ENCODE measurements at places on chromosomes 7 and 10.

DNA sequence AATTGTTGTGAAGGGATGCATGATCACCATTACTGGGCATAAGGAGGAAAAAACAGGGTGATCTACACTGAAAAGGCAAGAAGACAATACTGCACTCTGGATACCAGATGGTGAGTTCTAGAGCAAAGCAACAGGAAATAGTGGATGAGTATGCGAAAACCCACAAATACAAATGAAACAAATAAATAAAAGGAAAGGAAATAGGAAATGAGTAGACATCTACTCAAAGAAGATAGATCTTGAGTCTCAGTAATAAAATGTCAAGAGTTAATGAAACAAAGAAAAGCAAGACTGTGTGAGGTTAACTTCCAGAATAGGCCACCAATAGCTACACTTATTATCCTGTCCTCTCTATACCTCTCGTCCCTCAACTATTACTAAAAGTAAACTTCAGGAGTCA, 11.7 kb downstream of the ORC5 start:
- peak; percentile 65 for DNase-seq

- no peak for DNase-seq
Measured at GRCh38 chr10:13909516-13910258, 322.9 kb downstream of the PRPF18 start.

GRCh38 chr7:98102170-98102569, 4.5 kb upstream of the LMTK2 start:
- no peak for DNase-seq

DNA sequence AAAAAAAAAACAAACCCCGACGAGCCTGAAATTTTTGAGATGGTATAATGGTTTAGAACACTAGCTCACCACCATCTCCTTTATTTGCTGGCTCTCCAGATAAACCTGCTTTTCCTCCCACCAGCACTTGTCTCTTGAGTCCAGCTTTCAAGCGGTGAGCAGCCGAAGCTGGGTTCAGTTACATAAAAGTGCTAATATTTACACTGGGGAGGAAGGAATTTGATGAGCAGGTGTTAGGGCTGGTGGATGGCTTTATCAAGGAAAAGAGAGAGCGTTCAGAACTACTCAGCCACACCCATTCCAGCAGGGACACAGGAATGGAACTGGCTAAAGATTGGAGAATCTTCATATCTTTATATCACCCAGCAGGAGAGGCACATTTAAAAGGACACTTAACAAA, 6.6 kb upstream of the CALML3 start:
- DNase-seq = no peak

DNA sequence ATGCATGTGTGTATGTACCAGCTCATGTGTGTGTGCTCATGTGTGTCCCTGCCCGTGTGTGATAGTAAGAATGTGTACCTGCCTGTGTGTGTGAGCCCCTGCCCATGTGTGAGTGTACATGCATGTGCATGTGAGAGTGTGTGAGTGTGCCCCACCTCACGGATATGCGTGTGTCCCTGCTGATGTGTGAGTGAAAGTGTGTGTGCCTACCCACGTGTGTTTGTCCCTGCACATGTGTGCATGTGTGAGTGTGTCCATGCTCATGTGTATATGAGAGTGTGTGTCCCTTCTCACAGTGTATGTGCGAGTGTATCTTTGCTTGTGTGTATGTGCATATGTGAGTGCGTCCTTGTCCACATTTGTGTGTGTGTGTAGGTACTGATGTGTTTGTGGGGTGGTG, 69.6 kb downstream of the CDH23 start:
- no peak for DNase-seq

GRCh38 chr7:39527296-39527695, 38.9 kb upstream of the YAE1 start:
- DNase-seq = no peak

GRCh38 chr10:118511711-118512110, 83.7 kb downstream of the PRLHR start:
- no peak for DNase-seq

- DNase-seq = no peak
Measured at GRCh38 chr10:103851261-103851660, 4.1 kb downstream of the SH3PXD2A start.

DNA sequence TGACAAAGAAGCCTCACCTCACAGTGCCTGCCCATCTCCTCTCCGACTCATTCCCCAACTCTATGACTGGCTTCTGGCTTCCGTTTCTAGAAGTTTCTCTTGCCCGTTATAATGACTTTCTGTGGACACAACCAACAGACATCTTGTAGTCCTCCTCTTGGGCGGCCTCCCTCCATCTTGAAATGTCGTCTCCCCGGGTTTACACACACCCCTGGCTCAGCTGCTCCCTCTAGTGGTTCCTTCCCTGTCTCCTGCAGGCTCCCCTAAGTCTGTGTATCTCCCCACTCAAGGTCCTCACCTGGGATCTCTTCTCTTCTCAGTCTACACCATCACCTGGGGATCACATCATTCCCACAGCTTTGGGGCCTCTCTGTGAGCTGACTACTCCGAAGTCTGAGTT, 123.4 kb upstream of the NEBL start:
- DNase-seq = peak; percentile 22

DNA sequence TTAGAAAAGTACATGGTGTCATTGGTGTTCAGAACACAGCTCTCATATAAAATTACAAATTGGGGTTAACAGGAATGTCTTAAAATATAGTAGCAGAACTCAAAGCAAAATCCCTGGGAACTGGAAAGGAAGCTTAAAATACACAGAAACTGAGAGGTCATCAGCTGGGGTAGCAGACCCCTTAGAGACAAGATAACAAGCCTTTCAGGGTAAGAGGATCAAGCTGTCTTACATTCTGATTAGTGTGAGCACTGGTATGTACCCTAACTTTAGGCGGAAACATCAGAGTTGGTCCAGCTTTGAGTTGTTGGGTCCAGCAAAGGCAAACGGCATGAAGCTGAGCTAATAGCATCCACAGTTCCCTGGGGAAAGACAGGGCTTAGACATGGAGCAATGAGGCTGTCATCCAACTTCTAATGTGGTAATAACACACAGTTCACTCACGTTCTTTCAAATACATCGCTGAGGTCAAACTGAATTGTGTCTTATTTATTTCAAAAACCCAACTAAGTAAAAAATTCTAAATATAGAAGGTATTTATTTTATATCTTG, 32.6 kb downstream of the ARHGAP21 start:
- DNase-seq = no peak

DNA sequence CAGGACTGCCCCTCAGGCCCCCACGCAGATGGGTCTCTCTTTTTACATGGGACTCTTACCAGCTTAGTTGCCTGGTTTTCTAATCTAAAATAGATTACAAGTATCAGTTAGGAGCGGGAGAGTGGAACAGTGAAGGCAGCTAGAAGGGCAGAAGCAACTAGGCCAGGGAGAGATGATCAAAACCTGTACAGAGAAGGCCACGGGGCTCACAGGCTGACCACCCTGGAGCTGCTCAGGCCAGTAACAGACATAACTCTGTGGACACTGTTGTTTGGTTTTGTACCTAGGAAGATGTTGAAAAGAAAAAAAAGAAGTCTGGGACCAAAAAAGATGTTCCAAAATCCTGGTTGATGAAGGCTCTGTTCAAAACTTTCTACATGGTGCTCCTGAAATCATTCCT, 16.5 kb downstream of the ABCC2 start:
- DNase-seq = no peak

DNA sequence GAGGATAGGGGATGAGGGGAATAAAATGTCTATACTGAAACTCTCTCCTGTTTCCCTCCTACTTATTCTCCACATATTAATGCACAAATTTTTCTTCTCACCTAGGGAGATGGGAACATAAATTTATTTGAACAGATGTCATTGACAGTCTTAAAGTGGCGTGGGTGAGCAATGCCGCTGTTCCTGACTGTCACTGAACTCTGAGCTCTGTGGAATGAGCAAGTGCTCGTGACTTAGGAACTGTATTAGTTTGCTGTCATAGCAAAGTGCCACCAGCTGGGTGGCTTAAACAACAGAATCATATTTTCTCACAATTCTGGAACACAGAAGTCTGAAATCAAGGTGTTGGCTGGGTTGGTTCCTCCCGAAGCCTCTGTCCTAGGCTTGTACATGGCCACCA, 29.1 kb downstream of the INPP5F start:
- DNase-seq = no peak

DNA sequence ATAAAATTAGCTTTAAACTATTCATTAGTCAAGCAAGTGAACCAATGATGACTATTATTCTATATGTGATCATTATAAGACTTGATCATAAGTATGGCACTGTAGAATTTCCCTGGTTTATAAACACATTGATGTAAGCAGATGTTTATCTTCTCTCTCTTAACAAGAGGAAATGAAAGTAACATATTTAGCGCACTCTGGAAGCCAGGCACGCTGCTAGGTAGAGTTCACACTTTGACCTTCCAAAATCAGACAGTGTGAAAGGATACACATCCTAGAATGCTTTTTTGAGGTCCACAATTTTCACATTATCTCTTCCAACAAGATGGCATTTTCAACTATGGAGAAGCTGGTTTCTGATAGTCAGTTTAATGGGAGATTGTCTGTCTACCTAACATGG, 529.4 kb upstream of the IGFBP3 start:
- DNase-seq = peak; percentile 6

DNA sequence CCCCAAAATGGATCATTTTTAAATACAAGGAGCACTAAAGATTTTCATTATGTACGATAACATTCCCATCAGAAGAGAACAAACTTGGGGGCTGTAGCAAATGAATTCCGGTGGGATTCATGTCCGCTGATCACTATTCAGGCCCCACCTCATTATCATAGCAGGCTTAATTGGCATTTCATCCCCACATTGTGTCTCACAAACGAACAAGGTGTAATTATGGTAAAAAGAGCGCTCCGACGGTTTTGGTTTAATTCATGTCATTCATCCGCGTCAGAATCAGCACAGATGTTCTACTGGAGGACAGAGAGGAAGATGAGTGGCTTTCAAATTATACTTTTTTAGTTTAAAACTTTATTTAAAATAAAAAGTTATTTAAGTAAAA, 124.7 kb downstream of the MAD1L1 start:
- no peak for DNase-seq

DNA sequence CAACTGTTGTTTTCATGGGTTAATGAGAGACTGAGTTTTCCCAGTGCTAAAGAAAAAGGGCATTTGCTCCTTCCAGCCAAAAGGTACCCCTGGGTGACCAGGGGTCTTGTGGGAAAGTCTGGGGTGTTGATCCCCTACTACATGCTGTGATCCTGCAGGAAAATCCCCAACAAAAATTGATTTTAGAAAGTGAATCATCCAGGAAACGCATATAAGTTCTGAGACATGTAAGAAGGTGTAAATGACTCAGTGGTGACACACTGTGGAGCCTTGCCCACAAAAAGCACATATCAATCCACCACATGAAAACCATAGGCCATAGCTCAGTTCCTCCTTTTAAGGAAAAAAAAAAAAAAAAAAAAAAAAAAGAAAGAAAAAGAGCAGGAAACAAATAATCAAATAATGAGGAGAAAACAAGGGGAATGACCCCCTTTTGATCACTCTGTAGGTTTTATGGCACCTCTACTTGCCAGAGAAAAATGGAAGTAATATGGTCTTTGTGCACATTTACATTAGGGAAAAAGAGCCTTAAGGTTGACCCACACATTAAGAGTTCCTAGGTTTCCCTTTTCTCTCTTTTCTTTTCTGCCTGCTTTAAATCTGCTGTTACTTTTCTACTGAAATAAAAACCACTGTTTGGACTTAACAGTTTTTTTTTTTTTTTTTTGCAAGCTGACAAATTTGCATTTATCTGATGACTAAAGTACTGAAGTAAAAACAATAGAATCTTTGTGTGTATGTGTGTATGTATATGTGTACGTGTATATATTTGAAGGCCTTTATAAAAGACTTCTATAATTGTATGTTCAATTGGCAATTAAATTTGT, 386.0 kb downstream of the KIF20B start:
- DNase-seq = peak; percentile 59

DNA sequence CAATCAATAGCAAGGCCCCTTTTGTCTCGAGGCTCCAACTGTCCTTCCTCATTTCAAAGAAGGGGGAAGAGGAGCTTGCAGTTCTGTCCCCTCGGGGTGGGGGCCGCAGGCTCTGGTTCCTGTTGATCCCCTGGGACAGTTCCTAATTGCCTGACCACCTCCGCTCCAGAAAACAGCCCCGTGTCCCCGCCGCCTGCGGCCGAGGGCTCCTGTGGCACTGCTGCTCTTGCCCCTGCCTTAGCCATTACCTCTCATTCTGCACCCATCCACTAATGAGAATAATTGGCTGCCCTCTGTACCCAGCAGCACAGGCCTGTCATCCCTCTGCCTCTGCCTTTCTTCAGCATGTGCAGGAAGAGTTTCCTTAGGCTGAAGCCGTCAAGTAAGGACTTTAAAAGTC, 668.3 kb upstream of the FOXK1 start:
- no peak for DNase-seq

DNA sequence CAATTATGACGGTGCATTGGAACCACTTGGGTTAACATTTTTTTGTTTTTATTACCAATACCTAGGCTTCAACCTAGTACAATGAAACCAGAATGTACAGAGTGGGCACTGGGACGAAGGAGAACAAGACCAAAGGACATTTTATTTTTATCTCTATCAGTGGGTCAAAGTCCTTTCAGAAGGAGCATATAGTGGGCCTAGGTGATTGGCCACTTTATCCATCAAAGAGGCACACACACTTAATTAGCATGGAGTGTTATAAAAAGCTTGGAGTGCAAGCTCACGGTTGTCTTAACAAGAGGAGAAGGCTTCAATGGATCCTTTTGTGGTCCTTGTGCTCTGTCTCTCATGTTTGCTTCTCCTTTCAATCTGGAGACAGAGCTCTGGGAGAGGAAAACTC, at the start of gene CYP2C19:
TSS of gene CYP2C19 (plus strand) at position 289 of the 400 bp plus-strand sequence. CDS start at position 314, 25 bp downstream.
- DNase-seq = no peak

GRCh38 chr10:100155936-100156335, 29.9 kb downstream of the ERLIN1 start:
- no peak for DNase-seq

DNA sequence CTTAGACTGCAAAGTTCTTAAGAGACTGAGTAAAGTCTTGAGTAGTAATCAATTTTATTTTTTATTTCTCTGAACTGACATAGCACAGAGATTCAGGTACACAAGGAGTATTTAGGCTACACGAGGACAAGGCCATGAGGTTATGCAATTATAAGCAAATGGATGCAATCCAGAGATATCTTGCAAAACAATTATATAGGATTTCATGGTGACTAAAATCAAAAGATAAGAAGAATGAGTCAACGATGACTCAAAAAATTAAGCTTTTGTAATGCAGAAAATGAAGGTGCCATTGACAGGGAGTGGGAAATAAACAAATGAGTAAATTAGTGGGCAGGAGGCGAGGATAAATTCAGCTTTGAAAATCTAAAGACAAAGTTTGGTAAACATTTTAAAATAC, 66.7 kb upstream of the MYO3A start:
- DNase-seq = peak; percentile 0

- no peak for DNase-seq
Measured at GRCh38 chr7:97017192-97018125, 7.2 kb downstream of the DLX5 start.

- no peak for DNase-seq
Measured at GRCh38 chr7:64626083-64626469, 39.9 kb upstream of the ZNF107 start.

DNA sequence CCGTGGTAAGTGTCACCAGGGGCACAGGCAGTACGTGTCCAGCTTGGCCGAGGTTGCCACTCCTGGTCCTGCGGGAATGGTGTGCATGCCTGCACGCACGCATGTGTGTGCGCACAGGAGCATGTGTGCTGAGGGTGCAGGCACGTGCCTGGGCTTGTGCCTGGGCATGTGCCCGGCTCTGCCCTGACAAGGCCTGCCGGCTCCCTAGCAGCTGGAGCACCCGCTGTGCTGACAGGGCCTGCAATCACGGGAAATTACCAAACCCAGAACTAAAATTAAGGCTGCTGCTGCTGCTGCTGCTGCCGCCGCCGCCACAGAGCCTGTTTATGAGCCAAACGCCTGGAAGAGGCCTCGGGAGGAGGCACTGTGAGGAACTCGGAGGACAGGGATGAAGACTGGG, 28.7 kb downstream of the GHRHR start:
- no peak for DNase-seq

Data from ELR (cell line).